MV-4-11 (cell line): ENCODE measurements at places on chromosomes 1 and 21.

- no peak for DNase-seq
Measured at GRCh38 chr1:213369465-213369864, 318.4 kb downstream of the RPS6KC1 start.

DNA sequence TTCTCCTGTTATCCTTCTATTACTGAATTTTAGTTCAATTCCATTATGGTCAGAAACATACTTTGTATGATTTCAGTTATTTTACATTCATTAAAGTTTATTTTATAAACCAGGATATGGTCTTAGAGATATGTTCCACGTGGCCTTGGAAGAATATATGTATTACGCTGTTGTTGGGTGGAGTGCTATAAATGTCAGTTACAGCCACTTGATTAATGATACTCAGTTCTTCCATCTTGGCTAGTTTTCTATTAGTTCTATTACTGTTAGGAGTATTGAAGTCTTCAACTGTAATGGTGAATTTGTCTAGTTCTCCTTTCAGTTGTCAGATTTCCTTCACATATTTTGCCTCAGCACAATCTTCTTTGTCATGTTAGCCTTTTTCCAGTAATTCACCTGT, 26.7 kb downstream of the CCSAP start:
- no peak for DNase-seq

DNA sequence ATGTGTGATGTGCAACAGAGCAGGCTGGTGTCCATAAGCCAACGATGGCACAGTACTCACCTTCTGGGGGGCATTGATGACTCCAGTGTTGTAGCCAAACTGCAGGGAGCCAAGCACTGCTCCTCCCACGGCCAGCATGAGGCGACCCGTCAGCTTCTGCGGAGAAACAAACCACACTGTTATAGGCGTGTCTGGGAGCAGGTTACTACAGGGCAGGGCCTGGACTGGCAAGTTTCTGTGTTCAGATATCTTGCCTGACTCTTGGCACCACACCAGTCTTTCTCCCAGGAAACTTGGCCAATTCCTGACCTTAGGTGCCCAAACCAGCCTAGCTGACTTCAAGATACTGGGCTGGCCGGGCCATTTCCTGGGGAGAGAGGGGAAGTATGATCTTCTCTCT, 15.5 kb downstream of the SLC2A1 start:
- DNase-seq: peak; percentile 54

DNA sequence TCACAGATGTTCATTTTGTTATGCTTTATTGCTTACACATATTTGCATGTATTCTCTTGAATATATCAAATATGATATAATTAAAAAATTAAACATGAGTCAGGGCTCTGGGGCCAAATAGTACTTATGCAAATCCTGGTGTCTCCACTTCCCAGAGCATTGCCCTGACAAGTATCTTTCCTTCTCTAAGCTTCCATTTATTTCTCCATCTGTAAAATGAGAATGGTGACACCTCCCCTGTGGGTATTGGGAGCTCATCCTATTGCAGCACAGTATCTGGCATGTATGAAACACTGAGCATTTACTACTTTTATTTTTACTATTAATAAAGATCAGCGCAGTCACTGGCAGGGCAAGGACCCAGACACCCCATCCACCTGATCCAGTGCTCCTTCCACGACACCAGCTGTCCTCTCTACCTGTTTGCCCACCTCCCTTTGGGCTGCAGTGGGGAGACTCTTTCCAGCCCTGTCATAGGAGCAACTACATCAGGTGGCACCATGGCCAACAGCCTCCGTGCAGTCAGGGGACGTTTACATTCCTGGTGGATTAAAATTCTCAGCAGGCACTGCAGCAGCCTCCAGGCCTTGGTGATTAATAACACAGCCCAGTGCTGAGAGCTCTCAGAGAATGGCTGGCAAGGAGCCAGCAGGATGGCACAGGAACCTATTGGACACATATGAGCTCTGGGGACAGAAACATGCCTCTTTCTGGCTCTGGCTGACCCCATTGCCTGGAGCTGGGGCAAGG, 113.0 kb downstream of the DMRTB1 start:
- DNase-seq: no peak

- DNase-seq: peak; percentile 79
Measured at GRCh38 chr1:29736582-29737188, 500.4 kb downstream of the PTPRU start.

DNA sequence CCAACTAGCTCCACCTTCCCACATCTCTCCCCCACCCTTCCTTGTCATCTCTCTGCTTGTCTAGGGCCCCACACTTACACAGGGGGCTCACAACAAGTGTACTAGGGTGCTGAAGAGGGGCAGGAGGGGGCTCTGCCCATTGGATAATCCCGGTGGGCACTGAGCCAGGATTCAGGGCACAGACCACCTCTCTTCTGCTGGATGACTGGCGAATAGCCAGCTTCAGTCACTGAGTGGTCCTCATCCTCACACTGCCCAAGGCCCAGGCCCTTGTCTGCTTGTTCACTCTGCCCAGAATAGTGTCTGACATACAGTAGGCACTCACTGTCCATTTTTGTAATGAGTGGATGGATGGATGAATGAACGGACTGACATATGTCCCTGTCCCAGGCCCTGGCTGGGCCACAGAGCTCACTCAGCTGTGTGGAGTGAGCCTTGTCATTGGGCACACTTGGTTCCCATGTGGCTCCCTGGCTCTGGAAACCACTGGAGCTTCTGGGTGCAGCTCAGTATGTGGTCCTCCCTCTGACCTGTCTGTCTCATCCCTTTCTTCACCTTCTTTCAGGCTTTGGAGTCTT, 36.6 kb downstream of the FOXO6 start:
- no peak for DNase-seq

- no peak for DNase-seq
Measured at GRCh38 chr1:225260319-225260718, 167.5 kb downstream of the LBR start.

- DNase-seq: no peak
Measured at GRCh38 chr1:36644556-36644955, 161.8 kb upstream of the CSF3R start.

GRCh38 chr1:220012259-220012658, 34.0 kb downstream of the EPRS1 start:
- no peak for DNase-seq

DNA sequence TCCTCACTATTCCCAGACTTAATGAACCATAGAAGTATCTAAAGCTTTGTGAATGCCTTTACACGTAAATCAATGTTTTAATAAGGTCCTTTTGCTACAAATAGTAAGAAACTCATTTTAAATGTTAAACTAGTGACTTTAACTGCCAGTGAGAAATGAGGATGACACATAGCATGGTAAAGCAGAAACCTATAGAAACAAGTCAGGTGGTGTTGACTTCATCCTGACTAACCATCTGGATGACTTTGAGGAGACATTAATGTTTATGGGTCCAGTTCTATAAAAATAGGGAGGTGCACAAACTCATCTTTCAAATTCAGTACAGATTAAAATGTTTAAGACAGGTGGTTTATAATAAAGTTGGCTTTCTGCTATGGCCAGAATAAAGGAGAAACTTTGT, 85.4 kb downstream of the COLGALT2 start:
- DNase-seq: no peak

- DNase-seq: no peak
Measured at GRCh38 chr1:218524526-218524925, 179.4 kb downstream of the TGFB2 start.

- DNase-seq: no peak
Measured at GRCh38 chr1:204327359-204327758, 32.4 kb downstream of the PLEKHA6 start.

- no peak for DNase-seq
Measured at GRCh38 chr1:154756793-154757548, 113.1 kb downstream of the KCNN3 start.

- peak; percentile 1 for DNase-seq
Measured at GRCh38 chr1:96370757-96371156, 350.8 kb upstream of the PTBP2 start.

DNA sequence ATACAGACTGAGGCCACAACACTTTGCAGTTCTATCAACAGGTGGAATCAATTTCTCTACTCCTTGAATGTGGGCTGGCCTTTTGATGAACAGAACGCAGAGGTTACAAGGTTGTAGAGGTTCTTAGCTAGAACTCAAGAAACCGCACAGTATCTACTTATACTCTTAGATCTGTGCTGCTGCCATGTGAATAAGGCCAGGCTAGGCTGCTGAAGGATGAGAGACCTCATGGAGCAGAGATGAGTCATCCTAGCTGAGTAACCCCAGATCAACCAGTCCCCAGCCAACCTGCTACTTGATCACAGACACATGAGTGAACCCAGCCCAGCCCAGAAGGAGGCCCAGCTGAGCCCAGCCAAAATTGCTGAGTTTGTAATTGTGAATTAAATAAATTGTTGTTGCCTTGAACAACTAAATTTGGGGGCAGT, 35.3 kb upstream of the BCAR3 start:
- peak; percentile 23 for DNase-seq

- no peak for DNase-seq
Measured at GRCh38 chr21:42159560-42160110, 59.3 kb upstream of the ABCG1 start.
